ENCODE measurements at places on chromosomes 4 and X. TPM values are rescaled to one million over a fixed set of nuclear protein-coding genes. Genes with fewer than 3 reads are reported as not detected.

The C1QTNF7 gene
- not detected for total RNA-seq

The HS3ST1 gene
- total RNA-seq, result 4.6 TPM

The CCNB3 gene
- total RNA-seq, result 0.54 TPM

The ANOS1 gene
- total RNA-seq, result not detected

The S100P gene
- total RNA-seq, result 210 TPM

The MAGEA2 gene
- not detected for total RNA-seq

The ETNPPL gene
- total RNA-seq, result not detected

The GAB3 gene
- 0.20 TPM for total RNA-seq

The CLNK gene
- total RNA-seq, result not detected

The RTL9 gene
- total RNA-seq, result 0.02 TPM

The SSX2 gene
- not detected for total RNA-seq

The KCNIP4 gene
- total RNA-seq, result not detected

The ZBTB49 gene
- total RNA-seq, result 1.3 TPM

The SMR3A gene
- not detected for total RNA-seq

The MAGIX gene
- total RNA-seq, result 0.89 TPM

The UGT8 gene
- total RNA-seq, result 5.1 TPM

The S100G gene
- not detected for total RNA-seq

The UGT2B11 gene
- not detected for total RNA-seq

The CXCL5 gene
- 155 TPM for total RNA-seq

The NSG1 gene
- not detected for total RNA-seq
